ENCODE measurements at places on chromosomes 12 and 14.

- no peak for DNase-seq
These were observed 7.4 kb downstream of the CIT start for GRCh38 chr12:119869720-119870119.

DNA sequence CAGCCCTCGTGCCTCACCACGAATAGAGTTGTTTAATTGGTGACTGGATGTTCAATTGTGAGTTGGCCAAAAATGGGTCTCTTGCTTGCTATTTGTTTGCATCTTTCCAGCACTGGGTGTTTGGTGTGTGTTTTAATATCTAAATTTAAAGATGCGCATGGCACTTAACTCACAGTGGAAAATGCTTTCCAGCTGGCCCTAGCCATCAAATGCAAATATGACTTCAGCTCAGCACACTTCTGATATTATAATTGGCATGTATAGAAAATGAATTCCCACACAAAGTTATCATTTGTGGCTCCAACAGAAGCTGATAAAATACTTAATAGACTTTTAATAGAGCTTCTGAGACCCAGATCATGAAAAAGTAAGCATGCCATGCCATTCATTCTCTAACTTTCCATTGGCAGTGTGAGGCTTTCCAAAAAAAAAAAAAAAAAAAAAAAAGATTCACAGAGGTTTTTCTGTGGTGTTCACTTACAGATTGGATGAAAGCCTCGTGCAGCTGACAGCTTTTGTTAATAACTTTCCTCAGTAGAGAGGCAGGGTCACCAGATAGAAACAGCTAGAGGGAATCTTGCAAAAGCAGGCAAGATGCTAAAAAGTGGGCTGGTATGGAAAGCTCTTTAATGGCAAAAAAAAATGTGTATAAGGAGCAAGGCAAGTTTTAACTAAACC is 425.2 kb downstream of the GALC start:
- DNase-seq: no peak

- no peak for DNase-seq
These were observed 121.7 kb downstream of the CCER1 start for GRCh38 chr12:90833228-90833627.

- no peak for DNase-seq
These were observed 21.1 kb downstream of the KRT18 start for GRCh38 chr12:52969828-52970569.

- DNase-seq: no peak
These were observed 176.7 kb downstream of the PPM1H start for GRCh38 chr12:62758216-62758615.

- DNase-seq: peak; percentile 26
These were observed 1.5 kb downstream of the DHRS7 start for GRCh38 chr14:60163693-60164092.

DNA sequence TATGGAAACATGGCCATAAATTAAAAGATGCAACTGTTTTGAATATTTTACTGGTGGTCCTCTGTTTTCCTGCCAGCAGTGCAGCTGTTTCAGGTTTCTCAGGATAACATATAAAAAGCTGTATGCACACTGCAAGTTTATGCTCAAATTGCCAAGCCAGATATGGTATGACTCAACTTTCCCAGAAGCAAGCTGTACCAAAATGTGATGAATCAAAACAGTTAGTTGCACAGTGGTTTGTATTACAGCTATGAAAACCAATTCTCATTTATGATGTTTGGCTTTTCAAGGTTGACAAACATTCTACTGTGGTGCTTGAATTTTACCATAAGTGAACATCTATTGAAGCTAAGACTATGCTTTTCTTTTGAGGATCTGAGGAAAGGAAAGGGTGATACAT is 15.5 kb downstream of the TRMT5 start:
- no peak for DNase-seq

DNA sequence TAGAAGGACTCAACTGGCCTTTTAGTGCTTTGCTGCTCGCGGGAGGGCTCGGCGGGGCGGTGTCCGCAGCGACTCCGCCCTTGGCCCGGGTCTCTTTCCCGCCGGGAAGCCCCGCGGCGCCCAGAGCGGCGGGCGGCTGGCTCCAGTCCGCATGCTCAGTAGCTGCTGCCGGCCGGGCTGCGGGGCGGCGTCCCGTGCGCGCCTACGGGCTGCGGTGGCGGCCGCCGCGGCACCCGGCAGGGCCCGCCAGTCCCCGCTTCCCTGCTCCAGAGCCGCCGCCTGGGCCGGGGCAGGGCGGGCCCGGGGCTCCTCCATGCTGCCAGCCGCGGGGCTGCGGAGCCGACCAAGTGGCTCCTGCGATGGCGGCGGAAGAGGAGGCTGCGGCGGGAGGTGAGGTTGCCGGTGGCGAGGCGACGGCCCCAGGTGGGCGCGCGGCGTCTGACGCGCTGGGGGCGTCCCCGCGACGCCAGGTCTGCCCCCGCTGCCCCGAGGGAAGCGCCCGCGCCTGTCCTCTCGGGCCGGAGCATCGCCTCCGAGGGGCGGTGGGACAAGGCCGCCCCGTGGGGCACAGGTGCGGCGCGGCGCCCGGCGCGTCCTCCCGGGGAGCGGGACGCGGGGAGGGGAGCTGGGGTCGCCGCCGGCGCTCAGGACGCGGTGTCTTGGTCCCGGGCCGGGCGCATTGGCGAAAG is at the start of gene BMAL2:
Gene BMAL2, plus strand, starts transcription at position 123 of the 689 bp plus-strand sequence. Its CDS starts 237 bp downstream, at position 360.
- DNase-seq: peak; percentile 66

- no peak for DNase-seq
These were observed 794.1 kb downstream of the BCL11B start for GRCh38 chr14:98477935-98478334.

GRCh38 chr14:65495196-65495595 is 82.7 kb downstream of the FUT8 start:
- no peak for DNase-seq

DNA sequence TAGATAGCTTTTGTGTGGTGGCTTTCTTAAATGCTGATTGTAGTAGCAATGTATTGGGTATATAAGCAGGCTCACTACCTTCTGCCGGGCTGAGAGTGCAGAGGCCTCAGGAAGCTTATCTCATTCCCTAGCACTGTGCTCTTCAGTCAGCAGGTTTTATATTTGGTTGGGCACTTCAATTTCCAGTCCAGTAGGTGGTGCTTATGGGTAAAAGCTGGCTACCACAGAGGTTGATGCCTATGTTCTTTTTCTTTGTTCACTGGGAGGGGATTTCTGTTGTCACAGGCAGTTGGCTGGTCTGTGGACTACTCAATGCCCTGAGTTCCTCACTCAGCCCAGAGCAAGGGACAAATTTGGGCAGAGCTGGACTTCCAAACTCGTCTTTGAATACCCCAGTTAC is 43.0 kb upstream of the GLIPR1 start:
- DNase-seq: no peak
